Mammary epithelial cell (primary cell): ENCODE measurements at places on chromosomes 4 and X. TPM values are rescaled to one million over a fixed set of nuclear protein-coding genes. Genes with fewer than 3 reads are reported as not detected.

DNA sequence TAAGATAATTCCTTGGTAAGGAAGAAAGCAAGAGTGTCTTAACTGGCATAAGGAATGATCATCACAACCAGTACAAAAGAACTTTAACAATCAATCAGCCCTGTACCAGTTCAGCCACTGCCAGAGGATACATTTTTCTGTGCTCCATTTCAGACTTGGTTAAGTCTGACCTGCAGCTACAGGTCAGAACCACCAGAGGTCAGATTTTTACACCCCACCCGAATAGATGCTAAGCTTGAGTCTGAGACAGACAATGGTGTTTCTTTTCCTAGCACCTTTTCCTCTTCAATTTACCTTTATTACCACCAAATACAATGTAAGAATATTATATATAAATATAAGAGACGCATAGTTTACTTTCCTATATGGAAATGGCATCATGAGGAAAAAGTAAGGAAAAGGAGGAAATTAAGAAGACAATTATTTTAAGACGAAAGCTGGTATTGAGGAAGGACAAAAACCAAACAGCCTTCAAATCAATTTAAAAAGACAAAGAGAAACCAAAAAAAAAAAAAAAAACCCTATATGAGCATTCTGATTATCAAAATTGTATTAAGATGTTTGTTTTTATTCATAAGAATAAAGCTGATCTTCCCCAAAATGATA lies 215.3 kb upstream of the TTC29 start:
- DNase-seq = peak; percentile 49

The DUSP21 gene
- not detected for polyA plus RNA-seq

DNA sequence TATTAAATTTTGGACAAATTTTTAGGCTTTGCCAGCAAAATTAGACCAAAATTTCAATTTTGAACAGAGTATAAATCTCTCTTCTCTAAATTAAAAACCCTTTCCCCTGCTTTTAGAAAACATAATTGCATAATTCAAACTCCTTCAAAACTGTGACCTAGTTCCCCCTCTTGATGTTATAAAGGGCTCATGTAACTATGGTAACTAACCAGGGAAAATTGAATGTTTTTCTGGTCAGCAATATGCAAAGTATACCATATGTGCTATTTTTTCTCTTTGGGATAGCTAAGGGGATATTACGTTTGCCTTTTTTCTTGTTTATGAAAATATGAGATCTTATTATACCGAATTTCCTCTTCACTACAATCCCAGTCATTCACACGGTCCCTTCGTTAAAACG lies 5.1 kb upstream of the ING2 start:
- DNase-seq = no peak

The CT45A9 gene
- polyA plus RNA-seq = not detected

The FAM47E gene
- polyA plus RNA-seq = 0.23 TPM

DNA sequence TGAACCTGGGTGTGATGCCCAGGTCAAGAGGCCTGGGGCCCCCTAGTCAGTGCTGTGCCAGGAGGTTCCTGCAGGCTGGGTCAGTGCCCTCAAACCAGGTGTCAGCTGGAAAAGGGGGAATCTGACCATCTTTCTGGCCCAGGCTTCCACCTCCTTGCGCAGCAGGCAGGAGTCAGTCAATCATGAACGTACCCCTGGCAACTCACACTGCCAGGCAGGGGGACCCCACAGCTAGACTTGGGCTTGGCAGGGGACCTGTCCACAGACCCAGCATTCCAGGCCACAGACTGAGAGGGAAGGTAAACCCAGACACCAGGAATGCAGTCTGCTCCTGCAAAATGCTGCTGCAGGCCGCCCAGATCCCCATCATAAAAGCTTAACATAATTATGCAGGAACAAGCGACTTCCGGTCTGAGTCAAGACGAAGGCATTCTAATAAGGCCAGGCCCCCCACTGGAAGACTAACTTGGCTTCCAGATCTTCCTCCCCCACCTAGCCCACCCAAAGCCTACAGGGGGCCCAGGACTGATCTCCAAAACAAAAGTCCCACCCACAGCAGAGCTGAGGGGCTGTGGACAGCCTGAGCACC lies 156.3 kb downstream of the BCOR start:
- DNase-seq = no peak

The XAGE1A gene
- polyA plus RNA-seq = not detected

DNA sequence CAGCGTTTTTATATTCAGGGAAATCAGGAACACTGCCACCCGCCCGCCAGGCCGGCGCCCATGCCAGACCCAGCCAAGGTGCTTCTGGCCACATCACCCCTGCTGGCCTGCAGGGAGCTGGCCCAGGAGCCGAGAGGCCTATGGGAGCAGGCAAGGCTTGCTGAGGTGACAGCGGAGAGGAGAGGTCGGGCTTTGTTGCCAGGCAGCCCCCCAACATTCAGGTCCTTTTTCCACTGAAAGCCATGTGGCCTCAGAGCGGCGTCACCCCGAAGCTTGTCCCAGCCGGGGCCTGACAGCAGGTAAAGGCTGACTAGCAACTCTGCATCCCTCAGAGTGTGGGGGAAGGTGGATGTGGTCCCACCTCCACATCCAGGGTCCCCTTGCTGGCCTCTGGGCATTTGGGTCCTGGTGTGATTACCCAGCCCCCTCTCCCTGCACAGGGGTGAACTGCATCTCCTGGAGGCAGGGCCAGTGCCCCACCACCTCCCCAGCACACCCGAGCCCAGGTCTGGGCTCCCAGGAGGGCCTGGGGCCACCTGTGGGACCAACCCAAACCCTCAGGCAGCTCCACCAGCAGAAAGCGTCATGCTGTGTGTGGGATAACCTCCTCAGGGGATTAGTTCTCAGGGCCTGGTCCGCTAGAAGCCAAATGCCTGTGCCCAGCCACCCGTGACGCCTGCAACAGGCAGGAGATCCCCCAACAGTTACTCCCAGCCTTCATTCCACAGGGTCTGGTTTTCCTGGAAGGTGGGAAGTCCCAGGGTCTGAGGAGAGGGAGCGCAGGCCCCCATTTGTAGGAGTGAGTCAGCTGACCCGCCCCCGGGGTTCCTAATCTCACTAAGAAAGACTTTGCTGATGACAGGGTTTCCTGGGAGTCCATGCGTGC lies at the start of gene PDE6B:
Gene PDE6B, plus strand, starts transcription at position 869 of the 886 bp plus-strand sequence. CDS start 54 bp downstream, outside the sequence.
- DNase-seq = no peak

- no peak for DNase-seq
Observed at GRCh38 chr4:87855559-87855958, 22.8 kb downstream of the MEPE start.

The IQSEC2 gene
- 4.1 TPM for polyA plus RNA-seq

DNA sequence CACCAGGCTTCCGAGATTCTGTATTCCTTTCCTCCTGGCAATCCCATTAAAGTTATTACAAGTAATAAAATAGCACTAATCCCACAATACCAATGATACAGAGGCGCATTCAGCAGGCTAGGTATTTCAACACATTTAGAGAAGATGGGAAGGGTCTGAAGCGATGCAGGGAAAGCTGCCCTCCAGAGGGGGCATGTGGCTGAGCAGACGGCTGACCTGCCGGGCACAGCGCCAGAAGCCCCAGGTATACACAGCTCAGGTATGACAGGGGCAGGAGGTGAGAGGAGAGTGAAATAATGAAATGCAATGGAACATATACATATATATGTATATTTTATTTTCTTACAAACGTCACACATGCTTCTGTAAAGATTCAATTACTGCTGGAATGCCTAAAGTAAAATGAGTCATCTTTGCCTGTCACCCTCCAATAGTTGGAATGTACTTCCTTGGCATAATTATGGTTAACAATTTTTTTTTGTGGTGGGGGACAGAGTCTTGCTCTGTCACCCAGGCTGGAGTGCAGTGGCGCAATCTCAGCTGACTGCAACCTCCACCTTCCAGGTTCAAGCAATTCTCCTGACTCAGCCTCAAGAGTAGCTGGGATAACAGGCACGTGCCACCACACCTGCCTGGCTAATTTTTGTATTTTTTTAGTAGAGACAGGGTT lies 21.3 kb upstream of the CDKN2AIP start:
- DNase-seq = peak; percentile 72

DNA sequence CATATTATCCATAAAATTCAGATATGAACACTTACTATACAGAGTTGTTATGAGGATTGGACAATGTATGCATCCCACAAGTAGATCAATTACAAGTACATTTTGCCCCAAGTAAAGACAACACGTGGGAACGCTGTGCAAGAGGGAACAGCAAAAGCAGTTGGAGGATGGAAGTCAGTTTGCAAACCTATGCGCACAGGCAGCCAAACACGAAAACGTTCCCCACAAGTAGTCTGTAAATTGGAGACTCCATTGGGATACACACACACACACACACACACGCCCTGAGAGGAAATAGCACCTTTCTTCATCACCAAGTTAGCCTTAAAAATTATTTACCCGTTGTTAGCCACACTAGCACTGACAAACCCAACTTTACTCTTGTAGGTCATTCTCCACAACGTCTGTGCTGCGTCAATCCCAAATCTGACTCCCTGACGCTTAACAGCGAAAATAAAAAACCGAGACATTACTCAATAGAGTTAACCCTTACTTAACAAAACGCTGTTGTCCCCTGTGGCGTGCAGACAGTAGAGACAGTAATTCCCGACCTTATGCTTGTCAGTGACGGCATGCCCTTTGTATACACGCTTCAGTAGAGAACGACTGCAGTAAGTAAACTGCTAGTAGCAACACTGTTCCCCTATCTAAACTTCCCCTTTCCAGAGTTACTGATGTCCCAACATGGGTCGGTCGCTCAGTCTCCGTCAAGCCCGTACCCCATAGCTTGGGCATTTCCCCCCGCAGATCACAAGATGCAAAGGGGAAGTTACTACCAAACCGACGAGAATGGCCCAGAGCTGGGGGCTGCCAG lies 730 bp downstream of the MANBA start:
- peak; percentile 67 for DNase-seq

GRCh38 chr4:113349430-113349829 lies 300.0 kb downstream of the ANK2 start:
- no peak for DNase-seq

GRCh38 chrX:3415011-3415410 lies 68.6 kb upstream of the MXRA5 start:
- no peak for DNase-seq

DNA sequence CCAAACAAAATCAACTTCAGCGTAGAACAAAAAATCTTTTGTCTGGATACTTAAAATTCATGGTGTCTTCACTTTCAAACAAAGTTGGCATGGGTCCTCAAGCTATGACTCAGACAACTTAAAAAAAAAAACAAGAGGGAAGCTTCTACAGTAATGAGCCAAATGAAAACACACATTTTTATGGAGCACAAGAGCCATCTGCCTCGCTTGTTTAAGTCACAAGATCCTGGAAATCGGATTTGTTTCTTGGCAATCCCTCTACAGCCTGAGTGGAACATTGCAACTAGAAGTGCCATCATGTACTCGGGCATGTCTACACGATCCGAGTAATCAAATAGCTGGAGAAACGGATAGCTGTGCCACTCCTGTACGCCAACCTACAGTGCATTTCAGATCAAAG lies 22.6 kb downstream of the LAMP2 start:
- peak; percentile 64 for DNase-seq

- no peak for DNase-seq
Observed at GRCh38 chr4:87035881-87036509, 101.2 kb downstream of the AFF1 start.

GRCh38 chr4:185847352-185848097 lies 35.5 kb upstream of the SORBS2 start:
- peak; percentile 73 for DNase-seq

DNA sequence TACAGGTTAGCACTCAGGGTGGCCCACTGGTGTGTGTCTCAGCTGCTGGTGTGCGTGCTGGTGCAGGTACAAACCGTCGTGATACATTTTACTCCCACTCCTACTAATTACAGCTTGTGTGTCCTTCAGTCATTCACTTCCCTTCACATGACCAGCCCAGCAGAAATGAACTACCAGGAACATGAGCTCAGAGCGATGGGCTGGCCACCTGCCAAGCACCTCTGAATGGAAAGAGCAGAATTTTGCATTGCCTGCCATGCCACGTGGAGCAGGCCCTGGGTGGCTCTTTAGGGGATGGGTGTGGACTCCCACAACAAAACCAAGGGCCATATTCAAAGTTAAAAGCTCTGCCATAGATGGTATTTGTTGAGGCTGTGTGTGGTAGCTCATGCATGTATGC lies 58.9 kb upstream of the PGM2 start:
- peak; percentile 72 for DNase-seq

The DMP1 gene
- not detected for polyA plus RNA-seq

- no peak for DNase-seq
Observed at GRCh38 chr4:176054942-176055341, 10.7 kb upstream of the WDR17 start.

GRCh38 chr4:90641861-90642599 lies 514.8 kb downstream of the CCSER1 start:
- DNase-seq = no peak

- no peak for DNase-seq
Observed at GRCh38 chr4:139834226-139834662, 168.6 kb downstream of the MGST2 start.

DNA sequence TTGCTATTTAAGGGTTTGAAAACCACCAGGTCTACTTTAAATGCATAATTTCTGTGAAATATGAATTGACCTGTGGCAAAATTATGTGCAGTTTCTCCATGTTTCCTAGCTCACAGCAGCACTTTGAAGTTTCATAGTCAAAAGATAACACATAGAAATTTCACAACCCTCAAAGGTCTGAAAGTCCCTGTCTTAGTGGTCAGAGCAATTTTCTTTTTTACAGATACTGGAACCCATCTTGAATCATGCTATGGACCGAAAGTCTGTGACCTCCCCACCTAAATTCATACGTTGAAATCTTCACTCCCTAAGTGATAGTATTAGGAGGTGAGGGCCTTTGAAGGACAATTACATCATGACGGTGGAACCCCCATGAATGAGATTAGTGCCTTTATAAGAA lies 240.4 kb upstream of the BMP3 start:
- DNase-seq = no peak

GRCh38 chrX:15750611-15751154 lies 12.6 kb downstream of the CA5B start:
- no peak for DNase-seq

GRCh38 chr4:53931461-53931961 lies 132.9 kb downstream of the CHIC2 start:
- no peak for DNase-seq

GRCh38 chr4:14267373-14268060 lies 640.0 kb upstream of the BOD1L1 start:
- DNase-seq = no peak

The USP17L27 gene
- polyA plus RNA-seq = not detected

DNA sequence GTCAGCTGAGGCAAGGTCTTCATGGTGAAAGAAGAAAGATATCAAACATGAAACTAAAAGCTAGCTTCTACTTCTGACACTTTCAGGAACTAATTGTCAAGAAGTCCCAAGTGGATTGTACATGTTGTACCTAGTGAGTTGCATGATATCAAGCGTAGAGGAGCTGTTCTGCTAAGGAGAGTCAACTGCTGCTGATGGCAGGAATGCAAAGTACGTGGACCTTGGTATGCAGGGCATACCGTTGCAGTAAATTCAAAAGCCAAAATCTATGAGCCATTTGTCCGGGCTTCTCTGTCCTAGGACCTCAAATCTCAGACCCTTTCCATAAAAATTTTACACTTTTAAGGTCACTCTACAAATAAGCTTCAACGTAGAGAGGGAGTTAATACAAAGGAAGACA lies 446.2 kb downstream of the KCTD8 start:
- no peak for DNase-seq
